Non-pigmented ciliary epithelial cell (primary cell): ENCODE measurements at places on chromosomes 12 and 14.
A peak's percentile ranks its signal among the peaks of the same experiment; 100 is the strongest.

GRCh38 chr12:89235189-89235993 is 116.9 kb downstream of the DUSP6 start:
- no peak for DNase-seq

GRCh38 chr12:116280595-116281290 is 3.2 kb upstream of the MED13L start:
- DNase-seq = no peak

GRCh38 chr12:106519607-106520021 is 63.2 kb upstream of the RFX4 start:
- peak; percentile 20 for DNase-seq

- DNase-seq = no peak
These were observed 53.4 kb downstream of the CYP46A1 start for GRCh38 chr14:99737451-99737951.

- no peak for DNase-seq
These were observed 122.1 kb upstream of the NRXN3 start for GRCh38 chr14:78048120-78048519.

DNA sequence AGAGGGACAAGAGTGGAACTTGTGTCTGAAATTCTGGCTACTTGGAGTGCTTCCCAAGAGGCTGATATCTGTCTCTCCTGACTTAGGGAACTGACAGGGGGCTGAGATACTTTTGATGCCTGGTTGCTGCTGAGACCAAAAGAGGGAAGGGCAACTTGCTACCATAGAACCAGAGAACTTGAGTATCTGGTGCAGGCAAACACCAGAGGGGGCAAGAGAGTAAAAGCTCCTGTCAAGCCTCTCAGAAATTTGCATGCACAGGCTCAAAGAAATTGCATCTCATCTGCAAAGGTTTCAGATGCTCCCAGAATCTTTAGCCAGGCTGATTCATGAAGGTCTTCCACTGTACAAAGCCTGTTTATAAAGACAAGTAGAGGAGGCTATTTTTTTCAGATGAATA is 391.3 kb upstream of the FOXG1 start:
- DNase-seq = peak; percentile 11

DNA sequence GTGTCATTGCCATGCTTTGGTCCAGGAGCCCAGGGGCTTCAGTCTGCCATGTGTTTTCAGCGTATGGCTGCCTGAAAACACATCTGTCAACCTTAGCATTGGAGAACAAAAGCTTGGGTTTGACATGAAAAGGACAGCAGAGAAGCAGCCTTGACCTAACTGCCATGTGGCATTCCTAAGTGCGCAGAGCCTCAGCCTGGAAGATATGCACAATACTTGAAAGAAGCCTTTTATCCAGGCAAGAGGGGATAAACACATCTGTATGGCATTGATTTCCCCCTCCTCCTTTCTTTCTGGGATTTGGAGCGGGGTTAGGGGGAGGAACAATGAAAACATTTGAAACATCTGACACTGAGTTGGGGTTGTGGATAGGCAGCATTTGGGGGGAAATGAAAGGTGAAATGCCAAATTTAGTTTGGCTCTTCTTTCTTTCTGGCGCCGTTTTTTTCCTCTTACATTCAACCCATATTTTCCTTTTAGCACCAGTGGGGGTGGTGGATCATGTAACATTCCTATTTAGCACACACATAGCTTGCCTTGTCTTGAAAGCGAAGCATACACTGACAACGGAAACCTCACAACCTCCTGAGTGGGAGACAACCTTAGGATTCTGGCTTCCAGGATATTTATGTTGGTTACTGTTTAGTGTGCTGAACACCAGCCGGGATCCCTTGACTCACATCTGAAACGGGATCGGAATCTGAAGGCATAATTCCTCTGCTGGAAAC is 177.0 kb downstream of the C12orf75 start:
- no peak for DNase-seq

DNA sequence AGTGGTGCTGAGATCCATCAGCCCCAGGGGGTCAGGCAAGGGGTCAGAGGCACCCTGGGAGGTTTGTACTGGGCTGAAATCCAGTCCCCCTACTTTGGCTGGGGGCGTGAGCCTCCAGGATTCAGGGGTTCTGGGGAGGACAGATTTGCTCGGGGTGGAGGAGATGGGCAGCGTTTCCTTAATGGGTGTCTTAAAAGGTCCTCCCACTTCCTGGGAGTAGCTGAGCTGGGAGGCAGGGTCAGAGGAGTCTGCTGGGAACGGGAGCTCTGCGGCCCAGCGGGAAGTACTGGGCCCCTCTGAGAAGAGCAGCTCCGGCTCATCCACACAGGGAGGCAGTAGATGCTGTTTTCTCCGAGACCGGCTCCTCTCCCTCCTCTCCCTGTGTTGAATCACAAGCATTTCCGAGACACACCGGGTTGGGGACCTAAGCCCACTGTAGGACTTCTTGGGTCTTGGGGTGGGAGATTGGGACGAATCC is 2.1 kb upstream of the TEX52 start:
- no peak for DNase-seq

DNA sequence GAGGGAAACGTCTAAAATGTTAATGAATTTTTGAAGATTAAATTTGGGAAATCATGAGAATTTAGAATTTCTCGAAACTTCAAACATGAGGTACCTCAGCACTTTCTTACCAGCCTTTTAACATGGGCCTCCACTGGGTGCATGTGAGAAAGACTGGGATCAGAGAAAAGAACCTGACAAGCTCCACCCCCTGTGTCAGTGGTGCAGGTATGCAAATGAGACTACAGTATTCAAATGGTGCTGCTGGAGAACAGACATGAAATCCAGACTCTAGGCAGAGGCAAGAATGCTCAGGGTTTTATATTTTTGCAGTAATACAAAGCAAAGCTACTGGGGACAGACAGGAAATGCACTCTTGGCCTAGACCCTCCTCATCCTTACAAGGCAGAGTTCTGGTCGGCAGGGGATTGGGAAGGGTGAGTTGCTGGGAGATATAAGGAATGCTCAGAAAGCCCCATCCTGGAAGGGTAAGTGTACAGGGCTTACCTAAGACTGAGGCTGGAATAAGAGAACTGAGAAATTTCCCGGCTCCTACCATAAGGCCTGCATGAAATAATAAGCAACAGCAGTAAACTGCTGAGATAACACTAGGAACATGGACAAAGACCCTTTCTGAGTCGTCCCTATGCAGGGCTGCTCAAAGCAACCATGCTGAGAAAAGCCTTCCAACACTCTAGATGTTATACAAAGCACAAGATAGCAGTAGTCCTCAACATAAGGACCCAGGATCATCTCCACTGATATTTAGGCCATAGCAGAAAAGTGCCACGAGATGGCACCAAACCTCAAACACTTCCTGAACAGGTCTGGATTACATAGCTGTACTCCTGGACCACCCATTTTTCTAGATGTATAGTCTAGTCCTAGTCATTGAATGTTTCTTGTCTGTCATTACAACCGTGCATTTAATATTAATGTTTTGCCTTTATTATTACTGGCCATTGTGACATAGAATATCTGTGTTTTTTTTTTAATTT is 260.8 kb downstream of the RASSF9 start:
- DNase-seq = peak; percentile 48

GRCh38 chr12:26520109-26520508 is 312.9 kb downstream of the ITPR2 start:
- no peak for DNase-seq

DNA sequence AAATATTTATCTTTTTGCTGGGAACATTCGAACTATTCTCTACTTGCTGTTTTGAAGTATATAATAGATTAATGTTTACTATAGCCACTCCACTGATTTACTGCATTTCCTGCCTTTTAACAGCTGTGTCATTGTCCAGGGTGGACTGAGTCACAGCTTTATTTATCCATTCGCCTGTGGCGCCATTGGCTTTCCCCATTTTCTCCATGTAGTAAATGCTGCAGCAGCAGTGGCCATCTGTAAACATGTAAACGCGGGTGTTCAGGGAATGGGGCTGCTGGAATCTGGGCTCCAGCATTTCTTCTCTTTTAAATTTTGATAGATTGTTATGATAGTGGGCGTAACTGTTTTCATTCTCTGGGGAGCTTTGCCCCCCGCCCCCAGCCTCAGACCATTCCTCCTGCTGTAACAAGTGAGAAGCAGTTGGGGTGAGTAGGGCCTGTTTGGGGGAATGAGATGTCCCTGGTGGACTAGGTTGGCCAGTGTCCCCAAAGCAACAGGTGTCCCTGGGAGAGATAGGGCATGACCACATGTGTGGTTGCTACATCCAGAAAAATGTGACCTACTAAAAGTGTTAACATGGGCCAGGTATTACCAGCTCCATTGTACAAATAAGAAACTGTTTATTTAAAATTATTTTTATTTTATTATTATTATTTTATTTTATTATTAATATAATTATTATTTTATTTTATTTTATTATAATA is 32.9 kb downstream of the RIN3 start:
- peak; percentile 6 for DNase-seq

- no peak for DNase-seq
These were observed 5.2 kb downstream of the RNASE7 start for GRCh38 chr14:21047378-21047781.

- DNase-seq = no peak
These were observed 318.6 kb downstream of the ITPR2 start for GRCh38 chr12:26514364-26514763.
